ENCODE measurements at places on chromosomes 5 and 9. TPM values are rescaled to one million over a fixed set of nuclear protein-coding genes. Genes with fewer than 3 reads are reported as not detected.

Gene FOXD4L3
- polyA plus RNA-seq = 0.05 TPM

DNA sequence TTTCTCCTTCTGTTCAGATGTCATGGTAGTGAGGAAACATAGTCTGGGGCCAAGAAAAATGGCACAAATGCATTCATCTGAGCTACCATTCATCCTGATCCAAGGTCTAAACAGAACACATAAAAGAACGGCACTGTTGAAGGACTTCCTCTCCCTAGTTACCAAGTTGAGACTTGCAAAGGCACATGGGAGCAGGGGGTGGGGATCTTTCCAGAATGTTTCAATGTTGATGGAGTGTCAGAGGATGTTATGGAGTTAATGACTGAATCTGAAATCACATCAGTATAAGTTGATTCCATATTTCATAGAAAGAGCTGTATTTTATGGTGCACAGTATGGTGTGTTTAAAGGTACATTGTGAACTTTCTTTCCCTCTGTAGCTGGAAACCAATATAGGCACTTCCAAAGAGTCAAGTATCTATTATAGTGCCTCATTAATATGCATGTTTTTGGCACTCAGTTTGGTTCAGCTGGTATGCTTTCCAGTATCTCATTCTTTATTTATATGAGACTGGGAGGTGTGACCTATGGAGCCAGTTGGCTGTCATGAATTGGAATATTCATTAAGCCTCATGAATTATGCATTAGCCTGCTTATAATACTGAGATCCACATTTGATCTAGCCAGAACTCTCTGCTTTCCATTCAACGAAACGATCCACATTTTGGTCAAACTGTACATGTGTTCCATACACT is 603.0 kb downstream of the NR2F1-AS1 start:
- no peak for DNase-seq

DNA sequence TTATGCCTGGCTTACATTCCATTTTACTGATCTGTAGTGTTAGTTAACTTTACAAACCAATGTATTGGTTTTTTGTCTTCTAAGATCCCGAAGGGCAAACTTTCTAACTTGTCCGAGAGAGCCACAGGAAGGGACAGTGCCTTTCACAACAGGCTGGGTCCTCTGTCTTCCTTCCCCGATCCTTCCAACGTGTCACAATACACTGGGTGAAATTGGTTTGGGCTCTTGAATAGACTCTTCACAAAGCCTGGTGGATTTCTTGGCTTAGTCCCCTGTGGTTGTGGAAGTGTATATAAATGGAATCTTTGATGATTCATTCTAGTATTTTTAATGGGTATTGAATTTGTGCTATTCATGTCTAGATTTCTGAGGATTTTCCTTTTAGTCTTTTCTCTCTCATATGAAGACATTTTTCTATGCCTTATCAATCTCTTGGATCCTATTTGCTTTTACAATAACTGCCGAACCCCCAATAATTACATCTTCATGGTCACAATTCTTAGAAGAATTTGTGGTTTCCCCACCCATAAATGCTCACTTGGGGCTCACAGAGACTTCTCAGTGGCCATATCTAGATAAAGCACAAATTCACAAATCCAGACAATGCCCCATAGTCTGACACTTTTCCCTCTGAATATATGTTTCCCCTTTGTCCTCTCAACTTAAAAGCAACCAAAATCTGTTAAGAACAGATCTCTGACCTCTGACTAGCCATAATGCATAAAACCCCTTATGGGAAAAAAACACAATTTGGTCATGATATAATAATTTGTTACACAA is 107.7 kb downstream of the MTRR start:
- no peak for DNase-seq

GRCh38 chr9:2040828-2041227 is 25.7 kb downstream of the SMARCA2 start:
- DNase-seq = peak; percentile 45

Gene PCA3
- polyA plus RNA-seq = not detected

DNA sequence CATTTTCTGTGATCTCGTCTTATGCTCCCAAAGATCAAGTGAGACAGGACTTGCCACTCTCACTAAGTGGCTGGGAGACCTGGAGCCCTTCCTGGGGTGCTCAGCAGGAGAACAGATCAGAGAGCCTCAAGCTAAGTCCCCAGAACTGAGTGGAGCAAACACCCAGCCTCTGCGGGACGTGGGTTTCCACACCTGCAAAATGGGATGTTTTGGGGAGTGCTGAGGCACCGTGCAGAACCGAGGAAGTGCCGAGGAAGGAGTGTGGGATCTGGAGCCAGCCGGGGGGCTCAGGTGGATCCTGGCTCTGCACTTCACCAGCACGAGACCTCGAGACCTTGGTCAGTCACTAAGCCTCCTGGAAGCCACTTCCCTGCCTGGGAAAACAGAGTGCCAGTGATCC is 166.0 kb downstream of the DAB2IP start:
- no peak for DNase-seq

DNA sequence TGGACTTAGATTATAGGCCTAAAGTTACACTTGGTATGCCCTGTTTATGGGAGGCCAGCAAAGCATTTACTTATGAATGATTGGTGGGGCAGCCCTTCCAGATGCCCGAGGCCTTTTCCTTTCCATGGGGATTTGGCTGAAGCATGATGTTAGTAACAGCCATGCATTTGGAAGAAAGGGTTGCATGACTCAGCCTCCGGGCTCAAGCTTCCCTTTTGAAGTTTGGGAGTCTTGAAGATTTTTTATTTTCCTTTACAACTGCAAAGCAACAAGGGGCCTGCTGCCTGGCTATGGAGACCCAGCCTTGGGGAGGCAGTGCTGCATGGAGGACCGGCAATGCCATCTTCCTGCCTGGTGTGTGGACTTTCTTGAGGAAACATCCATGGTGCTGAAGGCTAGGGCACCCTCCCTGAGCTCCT is 244.7 kb downstream of the ICE1 start:
- no peak for DNase-seq

Gene CATSPER3
- polyA plus RNA-seq = 0.09 TPM

Data from mammary epithelial cell (primary cell).